Endodermal cell (in vitro differentiated cells): ENCODE measurements at places on chromosomes 7 and 10.
A peak's percentile ranks its signal among the peaks of the same experiment; 100 is the strongest.

GRCh38 chr7:5215313-5215712 lies 25.3 kb downstream of the WIPI2 start:
- DNase-seq: no peak

DNA sequence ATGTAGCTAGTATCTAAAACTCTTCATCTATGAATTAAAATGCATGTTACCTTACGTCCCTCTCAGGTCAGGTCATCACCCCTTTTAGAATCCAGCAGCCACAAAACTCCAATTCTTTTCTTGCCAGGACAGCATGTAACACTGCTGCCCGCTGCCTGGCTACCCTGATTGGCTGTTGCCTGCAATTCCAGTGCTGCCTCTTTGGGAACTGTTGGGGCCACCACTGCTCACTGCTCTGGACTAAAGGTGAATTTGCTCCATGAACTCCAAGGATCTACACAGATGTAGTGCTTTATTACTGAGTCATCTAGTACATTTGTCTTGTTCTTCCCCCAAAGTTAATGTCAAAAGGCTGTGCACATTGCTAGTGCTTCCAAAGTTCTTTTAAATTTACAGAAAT lies 40.4 kb downstream of the SCIN start:
- no peak for DNase-seq

DNA sequence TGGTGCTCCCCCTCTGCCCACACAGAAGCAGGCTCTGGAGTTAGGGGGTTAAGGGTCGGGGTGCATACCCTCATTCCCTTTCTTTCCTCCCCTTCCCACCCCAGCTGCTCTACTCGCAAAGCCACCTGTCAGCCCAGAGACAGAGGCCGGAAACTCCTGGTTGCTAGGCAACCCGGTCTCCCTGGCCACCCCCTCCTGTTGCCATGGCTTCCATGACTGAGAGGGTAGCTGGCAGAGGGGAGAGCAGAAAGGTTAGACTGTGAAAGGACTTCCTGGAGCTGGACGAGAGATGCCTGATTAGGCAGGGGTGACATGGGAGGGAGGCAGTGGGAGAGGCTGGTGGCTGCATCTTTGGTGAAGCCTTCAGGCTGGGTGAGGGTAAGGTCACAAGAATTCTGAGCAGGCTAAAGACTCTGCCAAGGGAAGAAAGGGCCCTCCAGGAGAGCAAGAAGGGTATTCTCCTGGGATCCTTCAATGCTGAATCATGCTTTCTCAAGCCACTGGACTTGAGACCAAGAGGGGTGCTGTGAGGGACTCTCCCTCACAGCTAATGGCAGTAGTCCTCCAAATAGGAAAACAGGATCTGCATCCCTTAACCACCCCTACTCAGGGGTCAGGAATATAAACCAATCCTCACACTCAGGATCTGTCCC lies 5.4 kb downstream of the PSD start:
- peak; percentile 65 for DNase-seq

DNA sequence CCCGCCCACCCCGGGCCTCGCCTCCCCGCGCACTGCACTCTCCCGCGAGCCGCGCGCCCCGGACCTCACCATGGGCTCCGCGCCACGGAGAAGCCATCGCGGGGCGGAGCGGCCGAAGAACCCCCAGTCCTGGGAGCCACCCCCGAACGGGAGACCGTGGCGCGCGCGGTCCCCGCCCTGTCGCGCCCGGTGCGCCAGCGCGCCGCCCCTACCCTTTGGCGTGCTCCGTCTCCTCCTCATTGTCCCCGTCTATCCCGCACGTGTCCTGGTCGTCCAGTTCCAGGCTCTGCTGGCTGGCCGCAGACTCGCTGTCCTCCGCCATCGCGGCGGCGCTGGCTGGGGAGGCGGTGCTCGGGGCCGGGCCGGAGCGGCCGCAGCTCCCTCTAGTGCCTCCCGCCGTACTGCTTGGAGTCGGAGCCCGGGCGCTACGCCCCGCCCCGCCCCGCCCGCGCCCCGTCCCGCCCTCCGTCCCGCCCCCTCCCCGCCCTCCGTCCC lies at the start of gene NMT2:
Gene NMT2 (minus strand): TSS at position 403 of the 495 bp plus-strand sequence. CDS start 81 bp downstream, at position 322.
- DNase-seq: peak; percentile 96

GRCh38 chr7:149007611-149008010 lies 20.7 kb downstream of the PDIA4 start:
- DNase-seq: no peak

DNA sequence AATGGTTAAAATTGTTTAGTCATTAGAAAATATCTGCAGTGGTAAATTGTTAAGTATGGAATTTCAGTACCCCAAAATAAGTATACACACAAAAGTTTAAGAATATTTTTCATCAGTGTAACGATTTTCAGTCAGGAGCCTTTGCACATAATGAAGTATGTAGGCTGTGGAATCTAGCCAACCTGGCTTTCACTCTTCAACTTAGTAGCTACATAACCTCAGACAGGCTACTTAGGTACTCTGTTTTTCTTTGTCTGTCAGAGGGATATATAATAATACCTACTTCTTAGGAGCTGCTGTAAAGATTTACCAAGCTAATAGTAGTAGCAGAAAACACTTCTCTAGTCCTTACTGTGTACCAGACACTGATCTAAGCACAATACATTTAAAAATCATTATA lies 137.5 kb downstream of the ZEB1 start:
- DNase-seq: no peak

GRCh38 chr10:131503992-131504391 lies 192.5 kb upstream of the TCERG1L start:
- DNase-seq: no peak

GRCh38 chr7:94231305-94231704 lies 163.4 kb upstream of the COL1A2 start:
- DNase-seq: no peak

- DNase-seq: no peak
These were observed 285.0 kb downstream of the SUGCT start for GRCh38 chr7:40419806-40420205.

DNA sequence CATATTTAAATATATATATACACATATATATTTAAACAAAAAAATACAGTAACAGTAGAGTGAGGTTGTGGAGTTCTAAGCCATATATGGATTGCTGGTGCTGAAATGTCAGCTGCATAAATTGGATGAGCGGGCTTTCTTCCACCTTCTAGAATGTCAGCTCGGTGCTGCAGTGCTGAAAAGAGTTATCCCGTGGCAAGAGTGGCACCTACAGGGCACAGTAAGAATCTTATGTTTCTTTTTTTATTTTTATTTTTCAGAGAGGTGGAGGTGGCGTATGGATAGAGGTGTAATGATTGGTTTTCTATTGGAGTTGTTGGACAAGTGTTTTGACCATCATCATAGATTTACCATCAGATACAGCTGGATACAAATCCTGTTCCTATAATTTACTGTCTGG lies 86.2 kb upstream of the DYNC1I1 start:
- peak; percentile 68 for DNase-seq

DNA sequence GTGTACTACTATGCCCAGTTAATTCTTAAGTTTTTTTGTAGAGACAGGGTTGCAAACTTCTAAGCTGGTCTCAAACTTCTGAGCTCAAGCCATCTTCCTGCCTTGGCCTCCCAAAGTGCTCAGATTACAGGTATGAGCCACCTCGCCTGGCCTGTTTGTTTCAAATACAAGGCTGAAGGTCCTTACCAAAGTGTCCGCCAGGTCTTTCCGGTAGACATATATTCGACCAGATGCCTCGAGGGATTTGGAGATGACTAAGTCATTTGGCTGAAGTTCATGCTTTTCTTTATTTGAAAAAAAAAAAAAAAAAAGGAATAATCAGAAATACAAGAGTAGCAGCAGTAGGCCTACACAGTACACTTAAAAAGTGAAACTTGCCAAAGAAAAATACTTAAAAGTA lies 204.5 kb upstream of the CDCA7L start:
- no peak for DNase-seq

DNA sequence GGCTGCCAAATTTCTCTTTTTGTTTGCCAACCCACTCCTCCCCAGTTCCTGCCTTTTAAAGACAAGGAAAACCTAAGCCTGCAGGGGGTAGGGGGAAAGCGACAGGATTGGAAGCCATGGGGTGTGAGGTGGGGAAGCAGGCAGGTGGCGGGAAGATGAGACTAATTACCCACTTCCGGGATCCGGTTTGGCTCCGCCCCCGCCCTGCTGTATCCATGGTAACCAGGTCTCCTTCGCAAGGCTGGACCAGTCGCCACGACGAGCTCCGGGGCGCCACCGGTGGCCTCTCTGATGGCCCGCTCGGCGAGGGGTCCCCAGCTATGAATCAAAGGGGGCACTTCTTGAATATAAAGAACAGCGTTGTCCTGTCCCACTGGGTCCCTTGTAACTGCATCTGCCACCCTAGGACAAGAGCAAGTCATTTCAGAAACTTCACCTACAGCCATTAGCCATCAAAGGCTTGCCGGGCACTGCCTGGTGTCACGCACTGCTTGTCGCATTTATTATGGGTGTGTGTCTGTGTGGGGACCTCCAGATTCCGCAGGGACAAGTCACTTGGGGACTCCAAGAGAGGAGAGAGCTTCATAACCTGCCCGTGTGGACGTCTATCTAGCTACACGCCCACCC lies 55.4 kb upstream of the LMTK2 start:
- peak; percentile 97 for DNase-seq

- no peak for DNase-seq
These were observed 314.8 kb downstream of the HPSE2 start for GRCh38 chr10:98920807-98921206.

DNA sequence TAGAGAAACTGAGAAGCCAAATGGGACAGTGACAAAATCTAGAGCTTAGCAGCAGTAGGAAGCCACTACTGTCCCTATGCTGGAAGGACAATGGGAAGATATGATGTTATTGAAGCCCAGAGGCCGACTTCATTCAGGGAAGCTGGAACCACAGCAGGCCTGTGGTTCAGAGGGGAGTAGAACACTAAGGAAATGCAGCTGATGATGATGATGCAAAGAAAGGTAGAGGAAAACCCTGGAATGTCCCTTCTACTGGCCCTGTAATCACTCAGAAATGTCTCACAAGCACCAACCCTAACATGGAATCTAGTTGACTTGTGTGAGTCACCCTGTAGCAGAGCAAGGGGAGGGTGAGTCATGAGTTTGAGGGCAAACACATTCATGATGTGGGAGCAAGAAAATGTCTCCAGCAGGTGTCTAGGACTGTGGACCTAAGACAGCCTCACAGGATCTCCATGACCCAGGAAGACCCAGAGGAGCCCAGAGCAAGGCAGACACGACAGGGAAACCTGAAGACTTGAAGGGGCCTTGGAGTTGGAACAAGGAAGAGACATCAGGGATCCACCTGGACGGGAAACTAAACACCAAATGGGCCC lies 37.0 kb upstream of the LRRC17 start:
- peak; percentile 50 for DNase-seq

GRCh38 chr10:99895867-99896266 lies 113.4 kb downstream of the ABCC2 start:
- DNase-seq: no peak

DNA sequence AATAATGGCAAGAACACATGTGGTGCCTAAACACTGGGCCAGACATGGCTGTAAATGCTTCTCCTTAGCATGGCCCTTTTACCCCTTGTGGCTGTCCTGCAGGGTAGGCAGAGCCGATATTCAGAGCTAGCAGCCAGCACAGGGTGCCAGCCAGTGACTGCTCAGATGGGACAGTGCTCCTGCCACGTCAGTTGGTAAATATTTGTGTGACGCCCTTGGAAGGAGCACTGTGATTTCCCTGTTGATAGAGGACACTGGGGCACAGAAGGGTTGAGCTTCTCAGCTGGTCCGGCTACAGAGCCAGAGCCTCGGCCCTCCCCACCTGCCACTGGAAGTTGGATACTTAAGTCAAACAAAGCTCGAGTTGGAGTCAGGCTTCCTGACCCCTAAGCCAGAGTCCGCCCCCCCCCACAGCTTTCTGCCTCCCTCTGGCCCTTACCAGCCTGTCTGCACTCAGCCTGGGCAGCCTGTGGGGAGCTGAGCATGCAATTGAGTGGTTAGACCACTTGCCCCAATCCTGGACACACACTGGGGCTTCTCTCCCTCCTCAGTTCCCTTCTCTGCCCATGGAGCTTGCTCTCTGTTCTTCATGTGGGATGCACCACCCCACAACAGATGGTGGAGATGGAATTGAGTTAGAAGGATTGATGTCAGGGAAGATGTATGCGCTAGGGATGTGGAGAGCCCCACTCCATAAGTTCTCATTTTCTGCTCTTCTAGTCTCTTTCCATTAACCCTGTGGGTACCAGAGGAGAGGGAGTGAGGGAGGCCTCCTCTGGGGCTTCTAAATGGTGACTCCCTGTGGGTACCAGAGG lies 350.8 kb downstream of the PLXNA4 start:
- no peak for DNase-seq

- DNase-seq: no peak
These were observed 11.0 kb downstream of the FAM25A start for GRCh38 chr10:87030912-87031635.

GRCh38 chr7:143975617-143976016 lies 21.0 kb downstream of the OR2F1 start:
- peak; percentile 55 for DNase-seq

GRCh38 chr7:137768366-137768765 lies 78.4 kb downstream of the DGKI start:
- no peak for DNase-seq

DNA sequence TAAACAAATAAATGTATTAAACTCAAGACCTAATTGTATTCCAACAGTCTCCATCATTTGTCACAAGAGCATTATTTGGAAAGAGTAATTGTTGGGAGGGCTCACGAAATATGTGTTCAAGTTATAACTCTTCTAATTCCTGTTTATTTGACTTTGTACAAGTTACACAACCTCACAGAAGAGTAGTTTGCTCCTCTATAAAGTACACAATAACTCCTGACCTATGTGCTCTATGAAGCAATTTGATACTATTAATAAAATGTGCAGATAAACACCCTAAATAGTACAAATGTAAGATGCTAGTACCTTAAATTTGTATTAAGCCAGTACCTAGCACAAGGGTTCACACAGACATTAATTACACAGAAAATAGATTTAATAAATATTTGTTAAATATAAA lies 285.8 kb downstream of the LRRTM3 start:
- no peak for DNase-seq

GRCh38 chr7:156157409-156158012 lies 345.2 kb upstream of the SHH start:
- peak; percentile 41 for DNase-seq

GRCh38 chr10:78794736-78795455 lies 273.9 kb upstream of the ZMIZ1 start:
- peak; percentile 25 for DNase-seq

DNA sequence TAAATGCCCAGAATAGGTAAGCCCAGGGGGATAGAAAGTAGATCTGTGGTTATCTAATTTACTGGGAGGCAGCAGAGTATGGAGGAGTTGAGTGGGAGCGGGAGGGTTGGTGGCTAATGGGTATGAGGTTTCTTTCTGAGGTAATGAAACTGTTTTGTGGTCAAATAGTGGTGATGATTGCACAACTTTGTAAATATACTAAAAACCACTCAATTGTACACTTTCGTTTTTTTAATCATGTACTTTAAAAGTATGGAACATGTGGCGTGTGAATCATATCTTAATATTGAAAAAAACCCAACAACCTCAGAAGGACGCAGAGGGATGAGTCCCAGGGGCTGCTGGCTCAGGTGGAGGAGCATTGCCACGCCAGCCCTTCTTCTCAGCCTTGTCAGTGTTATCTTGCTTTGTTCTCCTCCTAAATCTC lies 118.1 kb downstream of the WDR11 start:
- DNase-seq: no peak

- no peak for DNase-seq
These were observed 22.4 kb upstream of the GARS1 start for GRCh38 chr7:30572212-30572841.
